ENCODE measurements at places on chromosomes 7 and 10.

DNA sequence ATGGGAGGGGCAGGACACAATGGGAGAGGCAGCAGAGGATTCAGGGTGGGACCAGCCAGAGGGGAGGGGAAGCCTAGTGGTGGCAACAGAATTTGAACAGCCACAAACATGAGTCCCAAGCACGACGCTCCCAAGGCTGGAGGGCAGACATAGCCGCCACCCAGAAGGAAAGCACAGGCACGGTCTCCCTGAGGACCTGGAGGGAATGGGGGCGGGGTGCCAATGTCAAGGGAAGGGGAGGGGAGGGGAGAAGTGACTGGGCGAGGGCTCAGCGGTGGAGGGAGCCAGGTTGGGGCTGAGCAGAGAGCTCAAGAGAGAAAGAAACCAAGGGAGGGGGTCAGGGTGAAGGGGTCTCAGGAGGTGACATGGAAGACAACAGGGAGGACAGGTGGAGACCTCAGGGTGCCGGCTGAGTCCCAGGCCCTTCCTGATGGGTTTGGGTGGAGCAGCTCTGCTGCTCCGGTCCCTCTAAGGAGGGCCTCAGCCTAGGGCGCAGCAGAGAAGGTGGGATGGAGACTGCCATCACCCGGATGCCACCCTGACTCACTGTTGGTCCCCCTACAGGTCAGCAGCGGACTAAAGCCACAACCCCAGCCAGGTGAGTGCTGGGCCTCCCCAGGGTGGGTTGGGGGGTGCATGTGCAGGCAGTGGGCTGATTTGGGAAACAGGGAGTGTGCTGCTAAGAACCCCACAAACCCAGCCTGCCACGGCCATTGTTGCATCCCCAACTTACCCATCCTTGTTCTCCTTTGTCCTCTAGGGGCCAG is 24.2 kb downstream of the PILRA start:
- DNase-seq = no peak

DNA sequence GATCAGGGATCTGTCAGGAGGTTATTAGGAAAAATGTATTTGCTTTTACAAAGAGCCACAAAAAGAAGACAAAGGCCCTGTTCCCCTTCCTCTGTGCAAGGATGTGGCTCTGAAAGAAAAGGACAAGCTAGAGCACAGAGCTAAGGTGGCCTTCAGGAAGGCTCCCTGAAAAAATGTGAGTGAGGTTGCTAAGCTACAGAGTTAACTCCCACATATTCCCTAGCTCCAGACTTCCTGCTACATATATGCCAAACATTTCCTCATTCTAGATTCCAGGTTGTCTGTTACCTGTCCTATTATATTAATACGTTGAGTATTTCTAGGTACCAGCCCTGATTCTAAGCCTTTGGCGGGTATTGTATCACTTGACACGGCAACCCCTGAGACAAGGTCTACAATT is 369.0 kb downstream of the PARD3 start:
- no peak for DNase-seq

GRCh38 chr10:44473146-44473545 is 88.2 kb upstream of the CXCL12 start:
- DNase-seq = peak; percentile 35

- no peak for DNase-seq
These were observed 64.4 kb downstream of the SAMD9 start for GRCh38 chr7:93053209-93053948.

- peak; percentile 88 for DNase-seq
These were observed 54.4 kb downstream of the MCMBP start for GRCh38 chr10:119817991-119818888.

DNA sequence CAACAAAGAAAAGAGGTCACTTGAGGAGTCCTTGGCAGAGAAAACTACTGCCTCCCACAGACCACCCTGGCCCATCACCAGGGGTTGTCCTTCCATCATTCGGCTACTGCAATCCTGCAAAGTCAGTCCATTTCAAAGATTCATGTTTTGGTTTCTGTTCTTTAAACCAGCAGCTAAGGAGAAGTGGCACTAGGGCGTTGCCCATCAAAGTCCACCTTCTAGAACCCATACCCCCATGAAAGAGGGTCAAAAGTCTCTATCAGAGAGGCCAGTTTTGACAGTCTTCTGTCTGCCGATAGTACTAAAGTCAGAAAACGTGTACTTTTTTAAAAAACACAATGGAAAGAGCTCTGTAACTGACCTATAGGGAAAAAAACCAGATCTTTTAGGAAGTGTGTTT is 14.4 kb downstream of the CCDC6 start:
- DNase-seq = no peak

DNA sequence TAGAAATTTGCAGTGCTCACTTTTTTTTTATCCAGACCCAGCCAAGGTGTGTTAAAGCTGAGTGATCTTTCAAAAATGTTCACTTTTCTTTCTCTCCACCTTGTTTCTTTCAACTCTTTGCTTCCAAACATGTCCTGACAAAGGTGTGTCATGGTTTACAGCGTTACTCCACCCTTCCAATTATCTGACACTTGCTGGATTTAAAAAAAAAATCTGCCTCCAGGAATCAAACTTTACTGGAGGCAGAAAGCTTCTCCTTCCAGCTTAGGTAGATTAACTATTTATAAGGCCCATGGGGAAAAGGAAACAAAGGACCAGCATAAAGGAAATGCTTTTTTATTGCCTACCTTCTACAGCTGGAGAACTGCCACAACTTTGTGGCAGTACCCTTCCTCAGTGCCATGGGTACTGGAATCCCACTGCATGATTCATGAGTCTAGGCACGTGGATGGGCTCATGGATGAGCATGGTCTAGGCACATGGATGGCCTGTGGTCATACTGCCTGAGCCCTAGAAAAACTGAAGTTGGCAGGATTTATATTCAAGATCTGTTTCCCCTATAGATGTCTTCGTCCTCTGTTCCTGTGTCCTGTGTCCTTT is at the start of gene COL17A1:
Gene COL17A1 (minus strand): TSS at position 80 of the 600 bp plus-strand sequence. CDS start 5,207 bp downstream, outside the sequence.
- DNase-seq = no peak

GRCh38 chr10:73838827-73839226 is 27.4 kb upstream of the NDST2 start:
- no peak for DNase-seq
